ENCODE measurements at places on chromosomes 12 and 14.

- no peak for DNase-seq
Observed at GRCh38 chr14:96187216-96188031, 17.2 kb upstream of the BDKRB2 start.

DNA sequence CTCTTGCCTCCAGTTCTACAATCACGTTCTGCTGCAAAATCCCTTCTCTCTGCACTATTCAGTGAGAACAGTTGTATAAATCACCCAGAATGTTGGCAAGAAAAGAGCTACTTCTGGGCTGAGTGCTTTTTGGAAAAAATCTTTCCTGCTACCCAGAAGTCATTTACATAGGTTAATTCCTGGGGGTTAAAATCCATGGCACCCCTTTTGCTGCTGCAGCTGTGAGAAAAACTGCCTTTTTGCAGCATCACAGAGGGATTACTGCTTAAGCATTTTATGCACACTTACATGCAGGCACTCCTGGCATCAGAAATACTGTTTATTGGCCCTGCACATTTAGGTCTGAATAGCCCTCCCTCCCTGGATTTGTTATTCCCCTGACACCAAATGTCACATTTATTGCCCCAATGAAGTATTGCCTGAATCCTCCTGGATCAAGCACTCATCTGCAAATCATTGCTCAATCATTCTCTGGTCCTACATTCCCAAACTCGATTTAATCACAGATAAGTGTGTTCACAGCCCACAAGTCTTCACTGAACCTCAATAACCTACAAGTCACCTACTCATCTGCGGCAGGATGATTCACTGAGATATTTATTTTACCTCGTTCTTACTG is 43.1 kb upstream of the CCDC196 start:
- no peak for DNase-seq

GRCh38 chr12:131994589-131994988 is 44.8 kb downstream of the EP400 start:
- DNase-seq: no peak

GRCh38 chr12:52093346-52093745 is 13.8 kb downstream of the SMIM41 start:
- no peak for DNase-seq

- no peak for DNase-seq
Observed at GRCh38 chr12:92639017-92639416, 63.8 kb upstream of the PLEKHG7 start.

GRCh38 chr12:92601680-92602079 is 101.1 kb upstream of the PLEKHG7 start:
- DNase-seq: no peak

GRCh38 chr12:25242981-25243679 is 7.6 kb downstream of the KRAS start:
- DNase-seq: no peak

- DNase-seq: no peak
Observed at GRCh38 chr12:123034865-123035264, 54.4 kb downstream of the ARL6IP4 start.

GRCh38 chr14:57461777-57462320 is 31.8 kb downstream of the CCDC198 start:
- no peak for DNase-seq

- DNase-seq: no peak
Observed at GRCh38 chr12:29374913-29375312, 6.1 kb downstream of the ERGIC2 start.

DNA sequence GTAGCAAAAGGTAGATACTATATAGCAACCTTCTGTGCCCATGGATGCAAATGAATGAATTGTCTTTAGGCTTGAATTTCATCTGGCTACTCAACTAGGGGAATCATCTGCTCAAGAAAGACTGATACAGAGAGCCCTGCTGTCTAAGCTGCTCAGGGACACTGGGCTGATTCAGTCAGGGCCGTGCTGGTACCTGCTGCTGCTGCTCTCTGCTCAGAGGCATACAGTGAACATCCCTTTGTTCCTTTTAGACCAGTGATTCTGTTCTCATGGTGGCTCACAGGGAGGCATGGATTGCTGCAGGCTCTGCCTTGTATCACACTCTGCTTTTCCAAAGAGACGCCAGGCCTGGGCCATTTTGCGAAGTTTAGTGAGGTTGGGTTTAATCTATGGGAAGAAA is 14.1 kb downstream of the EIF2B2 start:
- no peak for DNase-seq

- no peak for DNase-seq
Observed at GRCh38 chr12:111767362-111768158, 827 bp downstream of the ALDH2 start.

- no peak for DNase-seq
Observed at GRCh38 chr12:49655595-49656236, 32.4 kb downstream of the PRPF40B start.

DNA sequence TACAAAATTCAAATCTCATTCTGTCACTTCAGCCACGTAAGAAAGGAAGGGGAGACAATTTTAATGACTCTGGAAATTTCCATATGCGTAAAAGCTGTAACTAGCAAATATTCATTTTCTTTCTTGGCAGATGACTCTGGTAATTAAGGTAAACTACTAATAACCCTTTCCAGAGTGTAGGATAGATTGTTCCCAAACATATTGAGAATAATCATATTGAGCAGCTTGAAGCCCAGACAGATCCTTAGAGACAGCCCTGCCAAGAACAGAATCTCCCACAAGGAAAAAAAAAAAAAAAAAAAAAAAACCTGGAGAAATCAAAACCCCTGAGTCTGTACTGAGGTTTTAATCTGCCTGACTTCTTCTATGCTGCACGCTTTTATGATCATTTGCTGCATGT is 163.6 kb upstream of the TMPO start:
- no peak for DNase-seq

DNA sequence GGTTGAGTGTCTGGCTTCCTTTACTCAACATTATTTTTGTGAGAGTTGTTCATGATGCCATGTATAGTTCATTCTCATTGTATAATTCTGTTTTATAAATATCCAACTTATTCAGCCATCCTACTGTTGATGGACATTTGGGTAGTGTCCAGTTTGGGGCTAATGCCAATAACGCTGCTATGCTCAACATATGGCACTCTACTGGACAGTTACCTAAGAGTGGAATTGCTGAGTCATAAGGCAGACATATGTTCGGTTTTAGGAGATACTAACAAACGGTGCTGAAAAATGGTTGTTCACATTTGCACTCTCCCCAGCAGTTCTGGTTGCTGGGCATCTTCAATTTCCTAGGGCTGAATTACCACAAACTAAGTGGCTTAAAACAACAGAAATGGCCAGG is 28.7 kb upstream of the P2RX4 start:
- no peak for DNase-seq

Measured in SW 1271 (cell line).